ENCODE measurements at places on chromosomes 1 and 21.

DNA sequence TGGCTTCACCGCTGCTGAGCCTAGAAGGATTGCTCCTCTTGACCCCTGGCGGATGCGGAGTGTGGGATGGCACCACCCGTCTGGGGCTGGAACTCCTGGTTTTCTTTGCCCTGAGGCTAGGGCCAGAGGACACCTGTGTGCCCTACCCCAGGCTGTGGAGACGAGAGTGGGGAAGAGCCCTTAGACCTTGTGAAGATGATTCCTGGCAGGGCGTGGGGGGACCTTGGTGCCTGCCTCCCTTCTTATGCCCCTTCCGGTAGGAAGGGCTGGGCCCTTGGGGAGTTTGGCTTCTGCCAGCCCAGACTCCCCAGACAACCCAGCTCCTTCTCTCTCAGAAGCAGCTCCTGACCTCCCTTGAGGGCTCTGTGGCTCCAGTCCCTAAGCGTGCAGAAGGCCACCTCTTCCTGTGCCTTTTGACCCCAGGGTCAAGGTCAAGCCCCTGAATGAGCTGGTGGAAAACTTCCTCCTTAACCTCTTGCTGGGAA is 891 bp downstream of the RPS6KA1 start:
- DNase-seq = no peak

DNA sequence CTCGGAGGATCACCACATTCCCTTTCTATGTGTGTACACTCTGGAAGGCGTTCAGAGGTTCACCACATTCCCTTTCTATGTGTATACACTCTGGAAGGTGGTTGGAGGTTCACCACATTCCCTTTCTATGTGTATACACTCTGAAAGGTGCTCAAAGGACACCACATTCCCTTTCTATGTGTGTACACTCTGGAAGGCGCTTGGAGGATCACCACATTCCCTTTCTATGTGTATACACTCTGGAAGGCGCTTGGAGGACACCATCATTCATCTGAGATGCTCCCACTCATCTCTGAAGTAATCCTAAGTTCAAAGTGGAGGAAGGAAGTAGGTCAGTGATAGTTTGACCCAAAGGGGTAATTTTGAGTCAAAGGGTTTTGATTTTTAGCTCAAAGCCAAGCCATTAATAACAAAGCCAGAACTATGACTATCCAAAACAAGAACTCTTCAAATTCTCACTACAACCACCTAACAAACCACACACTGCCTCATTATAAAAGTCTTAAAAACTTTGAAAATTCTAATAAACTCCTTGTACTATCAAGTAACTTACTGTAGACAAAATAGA is 32.9 kb downstream of the NRIP1 start:
- no peak for DNase-seq

- DNase-seq = no peak
Observed at GRCh38 chr1:18637962-18638834, 7.6 kb downstream of the PAX7 start.

DNA sequence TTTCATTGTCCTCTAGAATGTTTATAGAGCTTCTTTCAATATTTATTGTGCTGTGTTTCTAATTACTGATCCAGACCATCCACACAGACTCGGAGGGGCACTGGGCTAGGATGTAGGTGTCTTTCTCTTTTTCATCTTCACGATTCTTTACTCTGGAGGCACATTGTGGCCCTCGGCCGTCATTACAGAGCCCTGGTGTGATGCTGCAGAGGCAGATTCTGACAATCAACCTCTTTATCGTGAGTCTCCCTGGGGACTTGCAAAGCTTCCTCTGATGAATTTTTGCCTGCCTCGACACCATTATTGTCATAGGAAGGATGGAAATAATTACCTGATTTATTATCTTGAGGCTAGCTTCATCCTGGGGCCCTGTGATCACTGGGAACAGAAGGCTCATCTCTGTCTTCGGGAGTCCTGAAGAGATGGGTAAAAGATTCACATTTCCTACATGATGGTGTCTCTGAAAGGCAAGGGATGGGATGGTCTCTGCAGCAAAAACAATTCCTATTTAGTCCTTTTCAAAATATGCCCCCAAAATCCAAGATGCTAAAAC is 89.4 kb downstream of the SEC16B start:
- DNase-seq = no peak

GRCh38 chr1:20278692-20279130 is 12.0 kb upstream of the VWA5B1 start:
- no peak for DNase-seq

DNA sequence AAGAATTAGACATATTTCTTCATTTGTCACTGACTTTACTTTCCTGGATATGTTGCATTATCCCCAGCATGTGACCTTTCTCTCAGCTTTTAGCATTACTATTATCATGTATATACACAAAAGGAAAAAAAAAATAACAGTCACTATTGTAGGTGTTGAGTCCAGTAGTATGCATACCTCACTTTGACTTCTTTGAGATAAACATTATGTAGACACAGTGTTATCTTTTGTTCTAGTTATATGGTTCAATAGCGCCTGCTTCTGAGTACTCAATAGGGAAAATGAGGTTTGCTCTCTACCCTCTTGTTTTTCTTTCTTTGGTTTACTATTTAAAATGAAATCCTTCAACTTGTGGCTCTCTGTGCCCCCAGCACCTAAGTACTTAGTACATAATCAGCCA is 409.6 kb upstream of the PKN2 start:
- DNase-seq = no peak

GRCh38 chr1:206049293-206049692 is 3.7 kb upstream of the RHEX start:
- DNase-seq = peak; percentile 53

- DNase-seq = no peak
Observed at GRCh38 chr1:222165629-222166028, 382.3 kb downstream of the HHIPL2 start.

DNA sequence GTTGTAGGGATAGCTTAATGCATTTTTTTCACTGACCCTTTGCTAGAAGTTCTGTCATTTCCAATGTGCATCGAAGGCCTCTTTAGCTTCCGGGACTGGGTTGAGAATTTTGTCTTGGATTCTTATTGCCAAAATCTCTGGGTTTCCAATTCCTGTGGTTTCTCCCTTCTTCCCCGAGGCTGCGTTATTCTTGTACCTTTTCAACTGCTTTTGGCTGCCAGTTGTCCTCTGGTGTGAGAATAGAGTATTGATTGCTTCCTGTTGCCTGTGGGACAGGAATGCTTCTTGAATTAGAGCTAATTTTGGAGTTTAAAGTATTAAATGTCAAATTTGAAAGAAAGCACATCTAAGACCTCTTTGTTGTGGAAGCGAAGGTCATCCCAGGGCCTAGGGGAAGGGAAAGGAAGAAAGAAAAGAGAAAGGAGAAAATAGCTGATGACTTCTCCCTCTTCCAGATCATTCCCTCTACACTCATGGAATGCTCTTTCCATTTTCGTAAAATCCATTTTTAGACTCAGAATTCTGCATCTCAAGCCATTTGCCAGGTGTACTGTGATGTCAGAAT is 21.1 kb downstream of the HUNK start:
- DNase-seq = no peak

GRCh38 chr1:53501065-53502005 is 42.1 kb downstream of the DMRTB1 start:
- DNase-seq = no peak

- DNase-seq = no peak
Observed at GRCh38 chr1:29679316-29679715, 443.0 kb downstream of the PTPRU start.

DNA sequence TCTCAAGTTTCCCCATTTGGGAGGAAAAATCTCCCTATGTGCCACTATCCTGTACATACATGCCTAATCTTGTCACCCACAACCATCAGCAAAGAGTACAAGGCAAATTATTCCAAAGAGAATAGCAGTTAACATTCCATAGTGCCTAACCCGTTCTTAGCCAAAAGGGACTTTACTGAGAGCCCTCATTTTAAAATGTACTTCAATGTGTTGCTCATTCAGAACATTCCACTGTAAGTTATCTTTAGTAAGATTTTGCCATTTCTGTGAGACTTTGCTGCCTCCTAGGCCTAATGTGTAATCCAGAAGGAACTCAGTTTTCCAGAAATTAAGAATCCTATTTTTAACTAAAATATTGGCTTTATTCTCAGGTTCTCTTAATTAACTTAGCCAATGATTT is 11.3 kb upstream of the MRPL55 start:
- no peak for DNase-seq

DNA sequence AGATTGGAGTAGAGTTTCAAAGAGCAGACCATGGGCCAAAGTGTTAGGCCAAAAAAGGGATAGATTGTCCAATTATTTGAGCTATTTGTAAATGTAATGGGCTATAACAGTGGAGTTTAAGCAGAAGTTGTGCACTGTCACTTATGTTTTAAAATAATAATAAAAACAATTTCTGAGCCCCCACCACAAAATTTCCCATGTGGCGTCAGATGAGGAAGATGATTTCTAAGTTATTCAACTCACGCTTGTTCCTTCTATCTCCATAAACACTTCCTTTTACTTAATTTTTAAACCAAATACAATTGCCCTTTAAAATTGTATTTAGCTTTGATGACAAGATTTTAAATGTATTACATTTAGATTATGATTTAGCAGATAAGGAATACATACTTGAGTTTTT is 330.0 kb downstream of the PTPRC start:
- DNase-seq = no peak

GRCh38 chr1:169873582-169874199 is 20.0 kb downstream of the SCYL3 start:
- no peak for DNase-seq

DNA sequence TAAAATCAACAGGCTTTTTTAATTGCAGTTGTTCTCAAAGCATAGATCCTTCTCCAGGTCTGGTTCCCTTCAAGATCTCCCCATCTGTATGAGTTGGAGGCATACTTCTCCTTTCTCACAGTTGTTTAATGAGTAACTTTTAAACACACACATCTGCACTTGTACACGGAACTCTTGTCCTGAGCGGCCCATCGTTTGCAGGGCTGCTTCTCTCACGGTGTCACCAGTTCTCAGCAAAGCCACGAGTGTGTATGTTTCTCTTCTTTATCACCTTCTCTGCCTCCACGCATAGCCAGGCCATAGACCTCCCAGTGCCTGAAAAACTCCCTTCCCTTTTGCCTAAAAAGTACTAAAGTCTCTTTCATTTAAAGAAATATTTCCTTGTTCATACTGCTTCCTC is 68.7 kb upstream of the ROR1 start:
- DNase-seq = no peak

- DNase-seq = no peak
Observed at GRCh38 chr1:223147873-223148272, 4.8 kb upstream of the TLR5 start.

GRCh38 chr1:218514689-218515088 is 169.6 kb downstream of the TGFB2 start:
- no peak for DNase-seq

DNA sequence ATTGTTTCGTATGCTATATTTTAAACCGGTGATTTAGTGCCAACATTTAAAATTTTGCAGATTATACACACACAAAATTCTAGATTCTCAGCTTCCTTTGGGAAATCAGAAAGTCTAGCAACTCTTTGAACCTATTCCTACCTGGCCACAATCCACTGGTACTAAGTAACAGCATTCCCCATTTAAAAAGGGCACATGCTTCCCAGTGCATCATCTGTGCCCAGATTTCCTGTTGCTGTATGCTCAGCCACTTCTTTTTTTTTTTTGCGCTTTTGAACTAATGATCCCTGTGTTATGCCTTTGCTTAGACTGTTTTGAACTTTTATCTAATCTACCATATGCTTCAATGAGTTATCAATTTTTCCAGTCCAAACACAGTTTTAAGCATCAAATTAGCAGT is 548.4 kb downstream of the PLPP3 start:
- no peak for DNase-seq

GRCh38 chr1:111656086-111657017 is 36.8 kb downstream of the RAP1A start:
- DNase-seq = peak; percentile 24

GRCh38 chr21:25831300-25831960 is 96.7 kb downstream of the GABPA start:
- DNase-seq = peak; percentile 61

DNA sequence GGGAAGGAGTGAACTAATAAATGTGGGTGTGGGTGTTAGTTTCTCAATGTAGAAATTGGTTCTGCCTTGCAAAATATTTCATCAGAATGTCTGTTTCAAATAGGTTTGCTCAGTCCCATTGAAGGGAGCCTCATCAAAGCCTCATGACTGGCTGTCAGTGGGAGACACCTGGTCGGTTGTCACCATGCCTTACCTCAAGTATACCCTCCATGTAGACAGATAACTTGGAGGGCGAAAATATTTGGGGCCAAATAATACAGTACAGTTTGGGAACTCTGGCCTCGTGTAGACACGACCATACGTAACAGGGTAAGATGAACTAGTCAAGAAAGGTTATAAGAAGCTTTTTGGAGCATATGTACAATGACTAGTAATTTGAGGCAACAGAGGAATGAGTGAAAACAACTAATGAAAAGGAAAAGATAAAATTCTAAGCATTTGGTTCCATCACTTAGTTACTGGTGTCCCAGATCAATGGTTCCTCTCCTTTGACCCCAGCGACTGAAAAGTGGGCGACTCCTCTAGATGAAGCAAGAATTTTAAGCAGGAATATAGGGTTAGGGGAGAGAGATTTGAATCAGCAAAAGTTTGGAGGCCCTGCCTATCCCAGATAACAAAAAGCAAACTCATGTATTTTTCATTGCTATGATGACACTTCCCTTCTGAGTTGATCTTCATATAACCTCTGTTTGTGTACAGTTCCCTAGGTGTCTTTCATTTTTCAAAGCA is 163.9 kb downstream of the LRRC40 start:
- DNase-seq = no peak

GRCh38 chr1:81752840-81753239 is 47.9 kb upstream of the ADGRL2 start:
- DNase-seq = no peak

DNA sequence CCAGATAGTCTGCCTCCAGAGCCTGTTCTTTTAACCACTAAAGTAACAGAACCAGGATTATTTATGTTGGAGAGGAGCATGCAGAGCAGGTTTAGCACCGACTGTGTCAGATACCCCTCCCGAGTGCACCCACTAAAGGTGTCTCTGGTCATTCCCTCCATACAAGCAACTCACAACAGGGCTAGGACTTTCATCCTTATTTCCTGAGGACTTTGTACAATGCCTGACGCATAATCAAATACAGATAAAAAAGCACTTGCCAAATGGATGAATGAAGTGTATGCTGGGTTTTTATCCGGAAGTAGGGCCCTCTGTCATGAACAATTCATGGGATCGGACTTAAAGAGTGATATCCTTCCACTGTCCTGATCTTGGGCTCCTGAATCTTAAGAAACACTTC is 26.0 kb downstream of the RPL5 start:
- DNase-seq = no peak

GRCh38 chr1:25468033-25468432 is 37.3 kb downstream of the MACO1 start:
- DNase-seq = no peak

- DNase-seq = no peak
Observed at GRCh38 chr1:52264530-52265115, 101.4 kb downstream of the CC2D1B start.

DNA sequence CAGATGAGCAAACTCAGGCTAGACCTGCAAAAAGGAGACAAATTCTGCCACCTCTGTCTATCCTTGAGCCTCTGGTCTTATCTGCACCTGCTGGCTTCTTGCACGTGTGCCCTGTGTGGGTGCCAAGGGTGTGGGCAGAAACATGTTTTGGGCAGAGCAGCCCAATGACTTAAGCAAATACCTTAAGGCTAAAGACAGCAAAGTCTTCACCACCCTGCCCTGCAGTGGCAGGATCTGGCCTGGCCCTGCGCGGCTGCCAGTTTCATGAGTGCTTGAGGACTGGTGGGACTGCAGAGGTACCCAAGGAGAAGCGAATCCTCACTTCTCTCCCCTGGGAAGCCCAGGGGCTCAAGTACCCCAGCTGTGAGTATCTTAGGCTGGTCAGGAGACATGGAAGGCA is 3.8 kb upstream of the SLC26A9 start:
- DNase-seq = no peak

GRCh38 chr21:31870472-31871193 is 2.2 kb upstream of the HUNK start:
- no peak for DNase-seq

Measured in activated CD4-positive, alpha-beta T cell treated with anti-CD3 and anti-CD28 coated beads, Interleukin-10, Interleukin-2, amounts not matched to agents 100 ng/mL and 50 ng/mL, durations not matched to agents 16 hours and 8 hours (primary cell).